ENCODE measurements at places on chromosomes 1 and 21.

GRCh38 chr1:69794831-69795230, 227.1 kb downstream of the LRRC7 start:
- DNase-seq: peak; percentile 4

- no peak for DNase-seq
Measured at GRCh38 chr1:30322859-30323257, 400.5 kb downstream of the MATN1 start.

- DNase-seq: peak; percentile 23
Measured at GRCh38 chr1:176119549-176119948, 87.5 kb downstream of the COP1 start.

DNA sequence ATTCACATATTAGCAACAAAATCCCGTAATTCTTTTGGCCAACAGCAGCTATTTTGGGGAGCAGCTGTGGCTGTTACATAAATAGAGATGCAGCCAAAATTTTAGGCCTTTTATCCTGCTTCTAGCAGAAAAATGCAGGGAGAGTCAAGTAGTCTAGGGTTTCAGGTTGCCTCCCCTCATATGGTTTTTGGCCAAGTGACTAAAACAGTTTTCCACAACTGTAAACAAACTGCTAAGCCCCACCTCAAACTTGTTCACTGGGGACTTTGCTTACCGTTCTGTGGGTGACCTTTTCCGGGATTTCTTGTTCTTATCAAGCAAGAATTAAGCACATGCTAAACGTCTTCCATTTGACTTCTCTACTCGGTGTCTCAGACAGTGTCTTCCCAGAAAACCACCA, 133.4 kb downstream of the EDEM3 start:
- DNase-seq: peak; percentile 90

GRCh38 chr1:36909946-36910725, 124.2 kb downstream of the GRIK3 start:
- no peak for DNase-seq

DNA sequence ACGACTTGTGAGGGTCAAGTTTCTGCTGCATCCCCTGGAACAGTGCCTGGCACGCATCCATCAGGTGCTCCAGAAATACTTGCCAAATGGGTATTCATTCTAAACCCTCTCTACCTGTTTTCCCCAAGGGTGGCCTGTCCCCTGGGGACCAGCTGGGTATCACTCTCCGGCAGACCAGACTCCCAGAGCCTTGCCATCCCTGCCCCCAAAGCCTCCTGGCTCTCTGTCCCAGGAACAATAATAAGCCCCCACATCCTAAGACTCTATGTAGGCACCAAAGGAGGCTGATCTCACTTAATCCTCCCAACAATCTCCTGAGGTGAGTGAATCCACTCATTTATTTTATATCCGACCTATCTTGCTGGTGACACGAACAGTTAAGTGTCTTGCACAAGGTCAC, 96.7 kb downstream of the MRPL37 start:
- no peak for DNase-seq

GRCh38 chr1:93447481-93448291, at the start of gene FNBP1L:
FNBP1L (plus strand) TSS chr1:93448118; CDS start chr1:93448282, 164 bp downstream.
- peak; percentile 38 for DNase-seq
